Stimulated activated CD8-positive, alpha-beta memory T cell treated with anti-CD3 and anti-CD28 coated beads, Interleukin-4, amount 100 ng/mL, for 24 hours (primary cell): ENCODE measurements at places on chromosomes 3 and 15.

GRCh38 chr3:143847787-143848631, at the start of gene SLC9A9:
Gene SLC9A9, minus strand, starts transcription at chr3:143848468. Its CDS starts 146 bp downstream, at chr3:143848322.
- no peak for DNase-seq

- DNase-seq = no peak
These were observed 27.5 kb downstream of the ANXA2 start for GRCh38 chr15:60370105-60370868.

- DNase-seq = no peak
These were observed 37.0 kb downstream of the FEM1B start for GRCh38 chr15:68314563-68314962.

GRCh38 chr3:170128977-170129431, 52.5 kb downstream of the PHC3 start:
- DNase-seq = no peak

GRCh38 chr3:114205541-114205940, 26.7 kb upstream of the DRD3 start:
- DNase-seq = no peak

GRCh38 chr15:33243869-33244268, 49.4 kb upstream of the FMN1 start:
- no peak for DNase-seq

DNA sequence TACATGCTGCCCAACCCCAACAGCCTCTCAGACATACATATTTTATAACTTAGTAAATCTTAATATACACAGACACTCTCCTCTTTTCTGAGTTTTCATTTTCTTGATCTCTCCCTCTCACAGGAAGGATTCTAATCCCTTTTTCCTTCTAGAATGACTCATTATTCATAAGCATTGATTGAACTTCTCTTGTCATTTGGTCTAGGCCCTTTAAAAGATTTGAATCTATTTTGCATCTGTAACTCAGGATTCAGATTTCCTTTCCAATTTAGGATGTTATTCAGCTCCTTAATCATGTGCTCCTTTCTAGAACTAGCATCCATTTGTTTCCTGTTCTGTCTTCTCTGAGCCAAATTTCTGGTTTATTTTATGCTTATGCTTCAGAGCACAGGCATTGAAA, 624.5 kb upstream of the SGO1 start:
- DNase-seq = no peak

GRCh38 chr3:179967622-179968021, 69.1 kb downstream of the PEX5L start:
- DNase-seq = no peak
